ENCODE measurements at places on chromosomes 16 and 17.

DNA sequence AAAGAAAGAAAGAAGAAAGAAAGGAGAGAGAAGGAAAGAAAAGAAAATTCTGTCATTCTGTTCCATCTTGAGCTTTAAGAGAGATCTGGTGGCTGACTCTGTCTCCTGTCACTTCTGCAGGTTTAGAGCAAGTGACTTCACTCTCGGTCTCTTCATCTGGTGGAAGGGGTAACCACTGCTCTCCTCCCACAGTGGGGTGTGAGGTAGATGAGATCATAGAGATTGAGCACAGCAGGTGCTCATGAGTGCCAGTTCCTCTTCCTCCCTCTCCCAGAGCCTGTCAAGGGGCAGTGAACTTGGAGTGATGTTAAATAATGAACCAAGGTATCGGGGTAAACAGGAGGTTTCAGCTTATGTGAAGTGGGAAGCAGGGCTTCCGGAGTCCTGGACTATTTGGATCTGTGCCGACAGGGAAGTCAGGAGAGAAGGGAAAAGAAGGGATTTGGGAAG lies 47.7 kb downstream of the BEAN1 start:
- peak; percentile 16 for DNase-seq

- peak; percentile 67 for DNase-seq
Measured at GRCh38 chr16:3235856-3236669, 1.1 kb upstream of the ZNF200 start.

DNA sequence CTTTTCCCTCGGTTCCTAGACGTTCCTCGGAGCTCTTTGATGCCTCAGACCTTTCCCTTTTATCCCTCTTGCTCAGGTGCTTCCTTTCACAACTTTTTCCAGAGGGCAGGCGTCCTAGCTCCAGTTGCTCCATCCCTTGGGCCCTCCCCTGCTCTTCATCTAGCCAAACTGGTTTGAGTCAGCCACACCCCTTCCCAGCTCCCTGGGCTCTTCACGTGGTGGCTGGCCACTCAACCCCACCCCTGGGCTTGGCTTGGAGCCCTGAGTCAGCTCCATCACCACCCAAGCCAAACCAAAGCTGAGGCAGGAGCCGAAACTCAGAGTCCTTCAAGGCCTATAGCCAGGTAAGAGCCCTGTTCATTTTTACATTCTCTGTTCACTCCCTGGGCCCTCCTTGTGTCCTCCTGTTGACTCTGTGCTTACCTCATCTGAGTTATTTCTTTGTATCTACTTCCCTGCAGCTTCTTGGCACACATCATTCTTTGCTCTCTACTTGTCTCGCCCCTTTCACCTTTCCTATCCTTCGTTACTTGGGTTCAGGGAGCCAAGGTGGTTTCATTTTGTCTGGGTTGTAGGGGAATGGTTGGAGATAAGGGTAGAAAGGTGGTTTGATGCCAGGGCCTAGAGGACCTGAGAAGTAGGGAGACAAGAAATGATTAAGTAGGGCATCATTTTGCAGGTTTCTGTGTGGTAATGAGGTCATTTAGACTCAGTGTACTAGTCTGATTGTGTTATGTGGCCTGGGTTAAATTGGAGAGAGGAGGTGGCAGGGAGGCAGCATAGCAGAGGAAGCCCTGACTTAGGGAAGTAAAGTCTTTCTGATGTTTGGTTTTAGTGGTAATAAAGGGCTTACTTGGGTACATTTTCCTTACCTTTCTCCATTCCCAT lies 7.6 kb upstream of the PHKG2 start:
- no peak for DNase-seq

DNA sequence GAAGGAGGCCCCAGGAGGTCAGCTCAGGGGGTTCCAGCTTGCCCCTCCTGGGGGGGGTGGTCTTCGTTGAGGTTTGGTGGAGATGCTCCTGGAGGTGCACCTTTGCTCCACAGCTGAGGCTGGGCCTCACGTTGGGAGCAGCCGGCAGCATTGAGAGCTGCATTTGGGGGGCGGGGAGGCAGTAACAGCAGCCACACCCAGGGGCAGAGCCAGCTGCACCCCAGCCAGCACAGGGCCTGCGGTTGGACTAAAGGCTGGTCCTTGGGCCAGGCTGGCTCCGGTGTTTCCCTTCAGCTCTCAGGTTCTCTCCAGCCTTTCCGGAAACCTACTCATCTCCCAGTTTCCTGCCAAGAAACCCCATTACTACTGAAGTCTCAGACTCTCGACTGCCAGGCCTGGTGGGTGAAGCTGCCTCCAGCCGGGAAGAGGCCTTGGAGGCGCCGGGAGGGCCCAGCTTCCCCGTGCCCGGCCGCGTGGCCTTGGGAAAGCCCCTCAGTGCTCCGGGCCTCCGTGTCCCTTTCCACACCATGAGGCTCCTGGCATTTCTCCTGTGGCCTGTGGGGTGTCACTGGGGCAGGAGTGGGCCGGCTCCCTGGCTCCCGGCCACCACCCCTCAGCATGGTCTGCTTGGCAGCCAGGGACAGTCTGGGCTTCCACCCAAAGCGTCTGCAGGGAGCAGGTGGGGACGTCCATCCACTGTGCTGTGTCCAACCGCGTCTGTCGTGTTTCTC lies 14.0 kb upstream of the BAIAP2 start:
- no peak for DNase-seq

GRCh38 chr17:27768858-27769410 lies 31.4 kb downstream of the NOS2 start:
- DNase-seq, result no peak

- DNase-seq, result no peak
Measured at GRCh38 chr17:72567774-72568173, 447.0 kb downstream of the SOX9 start.

GRCh38 chr17:13067629-13068303 lies 49.9 kb upstream of the ELAC2 start:
- no peak for DNase-seq

DNA sequence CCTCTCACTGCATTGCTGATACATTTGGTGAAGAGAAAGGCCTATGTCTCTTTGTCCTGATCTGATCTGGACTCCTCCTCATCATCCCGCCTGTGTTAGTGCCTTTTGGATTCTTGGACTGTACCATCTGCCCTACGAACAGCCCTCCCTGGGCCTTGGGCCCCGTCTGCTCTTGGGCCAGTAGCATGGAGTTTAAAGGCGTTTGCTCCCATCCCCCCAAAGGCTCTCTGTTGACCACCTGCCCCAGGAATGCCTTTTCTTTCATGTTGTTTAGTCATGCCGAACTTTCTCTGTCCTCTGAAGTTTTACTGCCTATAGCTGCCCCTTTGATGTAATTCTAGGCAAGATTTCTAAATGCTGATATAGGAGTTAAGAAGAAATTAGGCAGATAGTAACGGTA lies 30.9 kb upstream of the MEAK7 start:
- DNase-seq, result no peak

DNA sequence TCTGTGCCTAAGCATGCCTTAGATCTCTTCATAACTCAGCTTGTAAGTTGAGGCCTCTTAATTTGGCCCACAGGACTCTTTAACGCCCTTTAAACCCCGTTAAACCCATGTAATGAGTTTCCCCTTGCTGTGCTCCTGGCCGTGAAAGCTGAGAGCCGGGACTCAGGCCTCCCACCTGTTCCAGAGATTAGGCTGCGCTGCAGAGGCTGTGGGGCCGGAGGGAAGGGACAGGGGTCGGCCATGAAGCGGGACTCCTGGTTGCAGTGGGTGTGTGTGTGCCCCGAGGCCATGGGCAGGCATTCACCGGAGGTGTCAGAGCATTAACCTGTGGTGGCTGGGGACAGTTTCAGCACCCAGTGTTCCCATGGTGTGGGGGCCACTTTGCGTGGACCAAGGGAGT lies 150.8 kb upstream of the IRX3 start:
- DNase-seq, result no peak

Data from suppressor macrophage treated with lipopolysaccharide for 4 hours (primary cell).